ENCODE measurements at places on chromosomes 2 and 18.

- no peak for DNase-seq
Observed at GRCh38 chr2:231386446-231386845, 9.1 kb upstream of the B3GNT7 start.

- DNase-seq = no peak
Observed at GRCh38 chr18:50656841-50657470, 97.1 kb downstream of the MAPK4 start.

GRCh38 chr2:58709274-58709673 lies 468.1 kb upstream of the FANCL start:
- no peak for DNase-seq

GRCh38 chr2:85736456-85737355 lies 17.1 kb upstream of the ATOH8 start:
- DNase-seq = no peak

GRCh38 chr18:75127143-75128021 lies 81.6 kb downstream of the PTGR3 start:
- DNase-seq = no peak

Data from inflammatory macrophage treated with lipopolysaccharide for 4 hours (primary cell).